ENCODE measurements at places on chromosomes 1 and 21.

DNA sequence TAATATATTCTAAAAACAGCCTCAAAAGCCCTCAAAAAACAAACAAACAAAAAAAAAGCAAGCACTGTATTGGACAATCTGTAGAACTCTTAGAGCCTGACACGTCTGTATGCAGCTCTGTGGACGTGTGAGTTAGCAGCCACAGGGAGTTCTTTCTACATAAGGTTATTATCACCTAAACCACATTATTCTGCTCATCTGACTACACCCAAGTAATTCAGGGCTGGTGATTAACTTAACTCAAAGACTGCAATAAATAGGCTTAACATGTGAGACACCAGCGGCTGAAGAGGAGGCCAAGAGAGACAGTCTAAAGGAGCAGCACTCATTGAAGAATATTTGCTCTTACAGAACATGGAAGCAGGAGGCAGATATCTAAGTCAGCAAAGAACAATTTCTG lies 316.0 kb downstream of the VAV3 start:
- DNase-seq, result no peak

DNA sequence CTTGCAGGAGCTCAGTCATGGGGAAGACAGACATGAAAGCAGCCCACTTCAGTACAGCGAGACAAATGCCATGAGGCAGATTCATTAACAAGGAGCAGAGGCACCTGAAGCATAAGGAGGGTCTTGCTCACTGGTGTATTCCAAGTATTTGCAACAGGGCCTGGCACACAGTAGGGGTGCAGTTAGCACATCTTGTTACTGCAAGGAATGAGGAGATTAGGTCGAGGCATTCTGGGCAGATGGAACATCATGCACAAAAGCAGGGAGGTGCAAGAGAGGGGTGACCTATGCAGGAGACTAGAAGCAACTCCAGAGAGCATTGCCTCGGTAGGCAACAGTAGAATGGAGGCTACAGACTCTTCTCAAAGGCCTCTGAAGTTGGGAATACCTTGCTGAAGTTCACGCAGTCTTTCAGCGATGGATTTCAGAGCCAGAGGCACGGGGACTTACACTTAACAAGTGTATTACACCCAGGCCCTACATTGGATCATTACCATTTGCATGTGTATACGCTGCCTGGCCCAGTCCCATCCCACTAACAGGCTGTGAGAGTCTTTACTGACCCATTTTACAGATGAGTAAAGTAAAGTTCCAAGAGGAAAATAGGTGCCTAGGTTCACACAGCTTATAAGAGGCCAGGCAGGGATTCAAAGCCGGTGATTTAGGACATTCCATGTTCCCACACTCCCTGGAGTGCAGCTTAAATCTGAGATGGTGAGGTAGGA lies 82.1 kb downstream of the TRABD2B start:
- no peak for DNase-seq

GRCh38 chr1:33460144-33460543 lies 12.3 kb upstream of the ZSCAN20 start:
- no peak for DNase-seq

DNA sequence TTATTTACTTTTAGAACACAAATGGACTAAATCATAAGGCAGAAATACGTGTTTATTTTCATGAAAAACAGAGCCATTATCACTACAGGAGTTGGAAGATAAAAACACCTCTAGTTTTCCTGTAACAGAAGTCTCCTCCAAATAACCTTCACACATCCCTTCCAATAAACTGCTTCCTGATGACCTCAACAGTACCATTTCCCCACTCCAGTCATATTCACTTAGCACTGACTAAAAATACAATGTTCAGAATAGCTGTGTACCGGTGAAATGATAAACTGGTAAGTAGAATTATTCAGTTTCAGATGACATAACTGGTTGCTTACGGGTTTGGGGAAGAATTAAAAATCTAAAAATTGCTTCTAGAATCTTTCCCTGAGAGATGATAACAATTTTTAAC lies 137.9 kb downstream of the DENND1B start:
- DNase-seq, result no peak

DNA sequence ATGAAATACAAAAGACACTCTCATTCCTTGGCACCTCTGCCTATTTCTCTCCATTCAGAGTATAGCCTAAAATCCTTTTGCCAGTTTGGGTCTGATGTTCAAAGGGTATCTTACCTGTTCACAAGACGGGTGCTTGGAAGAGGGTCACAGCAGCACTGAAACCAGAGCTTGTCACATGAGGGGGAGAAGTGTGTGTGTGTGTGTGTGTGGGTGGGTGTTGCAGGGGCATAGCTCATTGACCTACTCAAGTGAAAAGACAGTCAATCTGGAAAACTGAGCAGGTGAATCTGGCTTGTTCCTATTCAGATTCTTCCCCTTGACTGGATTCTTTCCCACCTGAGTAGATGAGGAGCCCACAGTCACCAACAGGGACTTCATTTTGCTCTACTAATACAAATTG lies 63.9 kb downstream of the KCTD3 start:
- no peak for DNase-seq

DNA sequence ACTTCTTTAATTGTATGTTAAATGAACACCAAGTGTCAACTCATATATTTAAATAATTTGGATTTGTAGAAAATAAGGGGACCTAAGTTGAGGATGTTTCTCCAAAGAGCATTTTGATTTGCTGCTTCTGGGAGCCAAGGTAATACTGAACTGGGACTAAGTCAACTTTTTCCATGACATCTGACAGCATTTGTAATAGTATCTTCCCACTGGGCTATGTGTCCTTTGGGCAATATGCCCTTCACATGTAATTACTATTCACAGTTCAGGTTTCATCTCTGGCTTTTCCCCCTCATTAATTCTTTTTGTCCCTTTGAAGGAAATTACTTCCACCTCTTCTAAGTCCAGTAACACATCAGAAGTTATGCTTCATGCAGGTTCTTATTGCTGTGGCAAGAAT lies 36.7 kb upstream of the HP1BP3 start:
- DNase-seq, result no peak

DNA sequence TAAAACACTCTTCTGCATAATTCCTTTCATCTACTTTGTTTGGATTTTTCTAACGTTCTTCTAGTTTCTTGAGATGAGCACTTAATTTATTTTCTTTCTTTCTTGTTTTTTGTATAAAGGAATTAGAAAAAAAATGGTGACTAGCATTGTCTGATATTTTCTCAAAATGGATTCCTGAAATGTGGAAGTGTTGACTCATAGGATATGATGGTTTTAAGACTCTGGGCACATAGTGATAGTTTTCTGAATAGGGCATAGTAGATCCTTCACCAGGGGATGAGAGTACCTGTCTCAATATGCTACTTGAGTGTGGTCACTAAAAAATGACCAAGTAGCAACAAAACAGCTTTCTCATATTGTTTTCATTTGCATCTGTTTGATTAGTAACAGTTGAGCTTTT lies 100.9 kb downstream of the PEX14 start:
- DNase-seq, result peak; percentile 51

DNA sequence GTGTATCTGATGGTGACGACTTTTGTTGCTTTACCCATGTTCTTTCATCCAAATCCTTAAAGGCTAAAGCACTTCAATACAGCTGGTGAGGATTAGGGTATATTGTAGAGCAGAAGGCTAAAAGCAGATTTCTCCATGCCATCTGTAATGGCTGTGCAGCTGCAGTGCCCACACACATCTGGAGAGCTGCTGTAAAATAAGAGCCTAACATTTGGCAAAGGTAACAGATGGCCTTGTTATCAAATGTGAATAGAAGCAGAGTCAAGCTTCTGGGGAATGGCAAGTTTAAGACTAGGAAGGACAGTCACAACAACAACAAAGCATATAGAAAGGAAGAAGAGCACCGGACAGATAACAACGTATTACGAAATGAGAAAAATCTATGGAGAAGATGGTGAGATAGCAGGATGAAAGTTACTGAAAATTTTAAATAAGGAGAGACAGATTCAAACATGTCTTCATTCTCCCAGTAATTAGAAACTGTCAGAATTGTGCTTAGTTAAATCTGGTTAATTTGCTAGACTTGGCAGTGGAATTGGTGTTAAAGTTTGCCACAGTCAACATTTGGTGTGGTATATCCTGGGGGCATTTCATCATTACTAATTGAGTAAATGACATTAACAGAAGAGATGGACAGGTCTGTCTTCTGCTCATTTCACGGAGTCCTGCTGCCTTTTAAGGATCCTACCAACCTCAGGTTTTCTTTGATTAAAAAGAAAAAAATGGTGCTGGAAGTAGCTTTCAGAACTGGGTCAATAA lies 1093.2 kb downstream of the ADGRL2 start:
- DNase-seq, result no peak

All from HTR-8/SVneo (cell line).